ENCODE measurements at places on chromosomes 12 and 14.

DNA sequence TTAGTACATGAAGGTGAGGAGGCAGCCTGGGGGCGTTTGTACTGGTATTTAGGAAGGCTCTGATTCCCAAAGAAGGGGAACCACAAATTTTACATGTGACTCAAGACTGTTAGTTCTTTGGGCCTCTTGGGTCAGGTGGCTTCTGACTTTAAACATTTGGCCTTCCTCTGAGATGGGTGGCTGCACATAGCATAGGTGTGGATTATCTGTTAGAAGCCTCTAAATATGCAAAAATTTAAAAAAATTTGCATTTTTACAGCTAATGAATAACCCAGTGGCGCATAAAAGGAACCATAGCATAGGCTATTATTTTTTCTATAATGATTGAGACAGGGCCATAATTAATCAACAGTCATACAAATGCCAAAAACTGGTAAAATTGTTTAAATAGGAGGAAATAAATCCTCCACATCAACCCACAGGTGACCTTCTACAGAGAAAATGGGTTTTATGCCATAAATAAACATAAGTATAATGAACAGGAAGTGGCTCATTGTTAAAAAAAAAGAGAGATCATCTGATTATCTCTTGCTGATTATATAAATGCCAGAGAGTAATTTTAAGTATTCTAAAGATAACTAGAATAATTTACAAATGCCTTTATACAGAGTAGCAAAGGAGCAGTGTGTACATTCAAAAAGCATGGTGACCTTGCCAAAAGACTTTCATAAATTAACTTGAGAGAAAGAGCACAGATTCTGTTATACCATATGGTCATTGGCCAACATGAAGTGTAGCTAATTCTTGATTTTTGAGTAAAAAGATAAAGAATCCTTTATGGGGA, 284.2 kb upstream of the ATP2B1 start:
- H3K36me3 ChIP-seq = no peaks in the 10 kb centered on the region
- H3K27ac ChIP-seq = peak overlapping the region; percentile 64
- peaks cover 47% of the 10 kb centered on the region for H3K4me1 ChIP-seq
- no peaks in the 10 kb centered on the region for H3K27me3 ChIP-seq
- DNase-seq = no peak

- no peak for DNase-seq
- H3K27me3 ChIP-seq = peaks cover 15% of the 10 kb centered on the region
- H3K36me3 ChIP-seq = no peaks in the 10 kb centered on the region
- no peak overlapping the region for H3K27ac ChIP-seq
- H3K4me3 ChIP-seq = no peak overlapping the region
These were observed 18.7 kb downstream of the CABP1 start for GRCh38 chr12:120659151-120659525.

GRCh38 chr14:99389174-99389826, 91.4 kb downstream of the SETD3 start:
- peaks cover 1% of the 10 kb centered on the region for H3K4me1 ChIP-seq
- peak; percentile 57 for DNase-seq
- no peak overlapping the region for H3K4me3 ChIP-seq
- H3K27ac ChIP-seq = no peak overlapping the region
- H3K27me3 ChIP-seq = peaks cover 1% of the 10 kb centered on the region
- H3K36me3 ChIP-seq = no peaks in the 10 kb centered on the region

- H3K27me3 ChIP-seq = peaks cover 31% of the 10 kb centered on the region
- no peaks in the 10 kb centered on the region for H3K4me1 ChIP-seq
- H3K4me3 ChIP-seq = no peak overlapping the region
- H3K27ac ChIP-seq = no peak overlapping the region
These were observed 14.7 kb downstream of the ISCA2 start for GRCh38 chr14:74508292-74508731.

DNA sequence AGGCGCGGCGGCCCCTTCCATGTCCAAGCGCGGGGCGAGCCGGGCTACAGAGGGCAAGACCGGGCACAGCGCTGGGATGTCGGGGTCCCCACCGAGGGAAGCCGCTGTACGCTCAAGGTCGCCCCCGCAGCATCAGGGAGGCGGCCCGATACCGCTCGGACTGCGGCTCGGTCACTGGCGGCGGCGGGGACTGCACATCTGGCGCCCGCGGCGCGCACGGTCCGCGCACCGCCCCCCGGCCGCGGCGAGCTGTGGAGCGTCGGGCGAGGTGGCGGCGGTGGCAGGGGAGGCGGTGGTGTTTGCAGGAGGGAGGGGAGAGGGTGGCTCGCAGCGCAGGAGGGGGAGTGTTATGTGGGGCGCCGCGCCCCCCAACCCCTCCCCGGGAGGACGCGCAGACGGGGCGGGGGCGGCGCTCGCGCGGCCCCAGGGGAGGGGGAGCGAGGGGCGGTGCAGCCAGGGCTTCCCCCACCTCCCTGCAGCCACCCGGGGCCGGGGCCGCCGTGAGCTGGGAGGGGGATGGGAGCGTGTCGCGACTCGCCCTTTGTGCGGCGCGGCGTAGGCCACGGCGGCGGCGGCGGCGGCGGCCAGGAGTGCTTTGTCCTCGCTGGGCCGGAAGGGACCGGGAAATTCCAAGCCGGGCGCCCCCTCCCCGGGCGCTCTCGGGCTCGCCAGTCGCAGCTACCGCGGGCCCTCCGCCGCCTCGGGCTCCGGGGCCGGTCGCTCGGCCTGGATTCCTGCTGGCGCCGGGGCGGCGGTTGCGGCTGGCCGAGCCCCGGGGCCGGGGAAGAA, at the start of gene NUAK1:
Gene NUAK1 (minus strand): TSS at position 322 of the 789 bp plus-strand sequence. CDS start 301 bp downstream, at position 21.
- H3K27ac ChIP-seq = peak within 1 kb of the TSS; percentile 93
- H3K36me3 ChIP-seq = peaks cover 2% of the 10 kb centered on the region
- no peaks in the 10 kb centered on the region for H3K27me3 ChIP-seq
- H3K4me3 ChIP-seq = peak within 1 kb of the TSS; percentile 87
- peak; percentile 80 for DNase-seq
- H3K4me1 ChIP-seq = peaks cover 73% of the 10 kb centered on the region

GRCh38 chr14:87896393-87897380, 96.3 kb downstream of the GALC start:
- H3K36me3 ChIP-seq = no peaks in the 10 kb centered on the region
- peaks cover 19% of the 10 kb centered on the region for H3K4me1 ChIP-seq
- H3K27ac ChIP-seq = no peak overlapping the region

DNA sequence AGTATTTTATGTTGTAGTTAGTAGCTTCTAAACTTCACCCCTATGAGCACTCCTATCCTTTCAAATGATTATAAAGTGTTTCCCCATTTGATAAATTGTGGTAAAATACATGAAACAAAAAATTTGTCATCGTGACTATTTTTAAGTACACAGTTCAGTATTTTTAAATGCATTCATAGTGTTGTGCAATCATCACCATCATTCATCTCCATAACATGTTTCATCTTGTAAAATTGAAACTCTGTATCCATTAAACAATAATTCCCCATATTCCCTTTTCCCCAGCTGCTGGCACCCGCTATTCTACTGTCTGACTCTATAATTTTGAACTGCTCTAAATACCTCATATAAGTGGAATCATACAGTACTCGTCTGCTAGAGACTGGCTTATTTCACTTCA, 52.5 kb downstream of the ATP23 start:
- no peak for DNase-seq
- H3K4me3 ChIP-seq = no peak overlapping the region
- no peaks in the 10 kb centered on the region for H3K36me3 ChIP-seq

DNA sequence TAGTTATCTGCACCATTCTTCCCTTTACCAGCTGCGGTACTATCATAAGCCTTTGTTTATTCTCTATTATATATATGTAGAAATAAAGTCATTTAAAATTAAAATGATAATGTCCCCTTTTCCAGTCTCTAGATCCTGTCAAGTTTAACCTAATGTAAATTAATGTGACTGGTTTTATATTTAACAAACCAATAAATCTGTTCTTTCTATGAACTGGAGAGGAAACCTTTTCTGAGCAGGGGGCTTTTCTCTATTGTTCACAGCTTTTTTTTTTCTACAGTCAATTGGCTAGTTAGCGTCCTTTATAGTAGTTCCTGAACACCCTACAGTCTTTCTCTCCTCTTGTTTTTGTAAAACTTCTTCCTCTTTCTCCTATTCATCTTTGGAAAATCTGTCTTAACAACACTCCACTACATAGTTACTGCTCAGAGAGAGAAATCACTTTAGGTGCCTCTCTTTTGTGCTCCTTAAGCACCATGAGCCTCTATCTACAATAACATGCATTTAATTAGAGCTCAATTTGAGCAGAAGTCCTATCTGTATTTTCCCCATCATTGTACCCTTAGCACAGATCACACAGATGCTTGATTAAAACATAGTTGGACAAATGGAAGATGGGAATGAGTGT, 332.6 kb upstream of the SYT1 start:
- DNase-seq = no peak
- no peak overlapping the region for H3K27ac ChIP-seq
- no peaks in the 10 kb centered on the region for H3K36me3 ChIP-seq
- H3K4me1 ChIP-seq = peaks cover 8% of the 10 kb centered on the region
- no peaks in the 10 kb centered on the region for H3K27me3 ChIP-seq
- no peak overlapping the region for H3K4me3 ChIP-seq

DNA sequence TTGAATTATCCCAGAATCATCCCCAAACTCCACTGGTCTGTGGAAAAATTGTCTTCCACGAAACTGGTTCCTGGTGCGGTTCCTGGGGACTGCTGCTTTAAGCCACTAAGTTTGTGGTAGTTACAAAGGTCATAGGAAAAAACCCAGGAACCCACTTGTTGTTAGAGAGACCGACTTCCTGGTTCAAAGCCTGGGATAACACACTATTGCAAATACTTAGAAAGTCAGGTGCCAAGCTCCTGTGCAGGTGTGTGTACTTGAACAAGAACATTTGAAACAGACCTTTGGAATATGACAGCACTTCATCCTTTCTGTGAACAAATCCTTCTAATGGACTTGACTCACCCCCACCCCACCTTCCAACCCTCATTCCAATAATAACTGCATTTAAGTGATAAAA, 519.6 kb downstream of the GLT1D1 start:
- no peak for DNase-seq
- H3K27me3 ChIP-seq = no peaks in the 10 kb centered on the region
- no peak overlapping the region for H3K27ac ChIP-seq
- H3K36me3 ChIP-seq = no peaks in the 10 kb centered on the region

All from mesothelial cell of epicardium (in vitro differentiated cells).